ENCODE measurements at places on chromosomes 2 and 18.

- DNase-seq, result no peak
Observed at GRCh38 chr2:201901786-201902185, 95.4 kb downstream of the CDK15 start.

- DNase-seq, result no peak
Observed at GRCh38 chr2:75047189-75047991, 88.9 kb downstream of the POLE4 start.

DNA sequence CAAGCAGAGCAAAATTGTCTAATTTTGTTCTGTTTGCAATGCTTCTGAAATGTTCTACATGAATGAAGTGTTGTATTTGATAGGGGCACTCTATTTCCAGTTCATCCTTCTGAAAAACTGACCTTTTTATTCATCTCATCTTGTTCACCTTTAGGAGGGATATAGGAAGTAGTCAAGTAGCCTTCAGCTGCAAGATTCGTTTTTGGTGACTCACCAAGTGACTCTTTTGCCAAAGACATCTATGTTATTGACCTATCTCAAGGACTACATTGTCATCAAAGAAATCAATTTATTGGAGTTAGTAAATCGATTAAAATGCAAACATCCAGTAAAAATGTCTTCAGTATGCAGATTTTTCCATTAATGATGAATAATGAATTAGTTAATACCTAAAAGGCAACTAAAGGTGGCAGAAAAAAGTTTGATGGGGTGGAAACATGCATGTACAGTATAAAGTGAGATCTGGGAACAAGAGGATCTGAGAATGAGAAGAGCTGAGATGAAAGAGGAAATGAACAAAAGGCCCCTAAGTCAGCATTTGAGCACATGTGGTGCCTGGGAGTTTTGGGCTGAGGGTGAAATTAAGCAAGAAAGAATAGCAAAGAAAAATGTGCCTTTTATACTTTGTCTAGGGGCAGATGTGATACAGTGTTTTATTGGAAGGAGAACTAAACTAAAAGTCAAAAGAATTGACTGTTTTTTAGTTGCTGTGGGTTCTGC is 255.1 kb upstream of the LINC00305 start:
- DNase-seq, result no peak

GRCh38 chr2:58545300-58546280 is 304.5 kb upstream of the FANCL start:
- no peak for DNase-seq

GRCh38 chr2:166784296-166784946 is 103.9 kb upstream of the XIRP2 start:
- no peak for DNase-seq

DNA sequence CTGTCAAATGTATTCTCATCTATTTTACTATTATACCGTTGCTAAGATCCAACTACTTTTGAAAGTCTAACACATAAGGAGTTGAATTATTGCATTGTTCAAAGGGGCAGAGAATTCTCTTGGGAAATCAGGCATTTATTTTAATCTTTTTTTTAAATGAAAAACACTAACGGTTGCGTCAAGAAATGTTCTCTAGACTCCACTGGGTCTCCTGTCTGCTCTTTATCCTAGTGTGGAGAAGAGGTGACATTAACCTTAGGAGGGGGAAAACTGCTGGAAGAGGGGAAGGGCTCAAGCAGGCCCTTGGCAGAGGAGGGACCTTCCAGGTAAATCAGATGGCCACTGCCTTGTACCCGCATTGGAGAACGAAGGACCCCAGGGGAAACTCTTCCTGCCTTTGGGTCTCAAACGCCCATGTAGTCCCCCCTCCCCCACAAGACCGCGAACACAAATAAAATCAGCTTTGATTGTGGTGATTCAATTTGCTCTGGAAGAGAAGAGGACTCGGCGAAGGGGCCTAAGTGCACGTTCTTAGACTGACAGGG is 1.1 kb upstream of the APCDD1 start:
- DNase-seq, result peak; percentile 32

- no peak for DNase-seq
Observed at GRCh38 chr18:48408111-48408726, 964 bp downstream of the ZBTB7C start.

Data from glutamatergic neuron (in vitro differentiated cells).